ENCODE measurements at places on chromosomes 1 and 21.
A peak's percentile ranks its signal among the peaks of the same experiment; 100 is the strongest.

GRCh38 chr1:92481599-92481925 lies 5.2 kb downstream of the GFI1 start:
- peak; percentile 6 for DNase-seq

- no peak for DNase-seq
These were observed 40.0 kb upstream of the HMGB4 start for GRCh38 chr1:33823830-33824229.

DNA sequence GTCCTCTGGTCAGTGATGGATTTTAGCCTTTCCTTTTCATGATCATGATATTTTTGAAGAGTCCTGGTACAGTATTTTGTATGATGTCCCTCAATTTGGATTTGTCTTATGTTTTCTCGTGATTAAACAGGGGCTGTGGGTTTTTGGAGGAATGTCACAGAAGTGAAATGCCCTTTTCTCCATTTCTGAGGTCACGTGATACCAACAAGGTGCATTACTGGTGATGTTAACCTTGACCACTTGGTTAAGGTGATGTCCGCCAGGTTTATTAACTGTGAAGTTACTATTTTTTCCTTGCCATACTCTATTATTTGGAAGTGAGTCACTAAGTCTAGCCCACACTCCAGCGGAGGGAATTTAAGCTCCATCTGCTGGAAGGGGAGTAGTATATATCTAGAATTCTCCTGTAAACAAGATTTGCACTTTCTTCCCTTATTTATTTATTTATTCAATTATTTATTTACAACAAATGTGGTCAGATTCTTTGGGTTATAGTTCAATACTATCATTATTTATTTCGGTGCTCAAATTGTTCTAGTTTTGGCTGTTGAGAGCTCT lies 123.4 kb downstream of the HIVEP3 start:
- DNase-seq = peak; percentile 59

GRCh38 chr1:214445831-214446614 lies 105.4 kb downstream of the PTPN14 start:
- DNase-seq = peak; percentile 95

GRCh38 chr1:233490488-233490887 lies 123.4 kb upstream of the KCNK1 start:
- DNase-seq = no peak

All from EL (cell line).